RPMI7951 (cell line): ENCODE measurements at places on chromosomes 16 and 17. TPM values are rescaled to one million over a fixed set of nuclear protein-coding genes. Genes with fewer than 3 reads are reported as not detected.

GAST gene
- total RNA-seq = not detected in 2 replicates

CCL13 gene
- total RNA-seq = not detected in 2 replicates

SRCAP gene
- 2.6 and 5.3 TPM in 2 replicates for total RNA-seq

ZG16 gene
- total RNA-seq = not detected in 2 replicates

HBA2 gene
- not detected in 2 replicates for total RNA-seq

CLEC3A gene
- 0.29 TPM in 1 of 2 replicates, not detected in the other for total RNA-seq

MRPL27 gene
- 75.2 and 120 TPM in 2 replicates for total RNA-seq

MYH13 gene
- under 0.01 TPM in 1 of 2 replicates, not detected in the other for total RNA-seq

MYOCD gene
- not detected in 2 replicates for total RNA-seq
